ENCODE measurements at places on chromosomes 4 and X. TPM values are rescaled to one million over a fixed set of nuclear protein-coding genes. Genes with fewer than 3 reads are reported as not detected.

Gene MUC7
- not detected for total RNA-seq

Gene SPON2
- 32.0 TPM for total RNA-seq

Gene FGFR3
- 34.2 TPM for total RNA-seq

Gene JCHAIN
- total RNA-seq, result 191 TPM

Gene TCP11X2
- total RNA-seq, result 0.27 TPM

Gene WNK3
- 0.62 TPM for total RNA-seq

Gene MGARP
- not detected for total RNA-seq

Gene SSX4
- total RNA-seq, result not detected

Gene MXRA5
- 7.0 TPM for total RNA-seq

Gene CWH43
- total RNA-seq, result 2.3 TPM

Gene HTATSF1
- total RNA-seq, result 27.4 TPM

Gene FAM9C
- total RNA-seq, result not detected

Measured in lower lobe of right lung (tissue), 2 donors.